Fibroblast of the conjunctiva (primary cell): ENCODE measurements at places on chromosomes 6 and 20.
A peak's percentile ranks its signal among the peaks of the same experiment; 100 is the strongest.

GRCh38 chr6:149895048-149895590 is 2.8 kb downstream of the RAET1E start:
- peak; percentile 81 for DNase-seq

DNA sequence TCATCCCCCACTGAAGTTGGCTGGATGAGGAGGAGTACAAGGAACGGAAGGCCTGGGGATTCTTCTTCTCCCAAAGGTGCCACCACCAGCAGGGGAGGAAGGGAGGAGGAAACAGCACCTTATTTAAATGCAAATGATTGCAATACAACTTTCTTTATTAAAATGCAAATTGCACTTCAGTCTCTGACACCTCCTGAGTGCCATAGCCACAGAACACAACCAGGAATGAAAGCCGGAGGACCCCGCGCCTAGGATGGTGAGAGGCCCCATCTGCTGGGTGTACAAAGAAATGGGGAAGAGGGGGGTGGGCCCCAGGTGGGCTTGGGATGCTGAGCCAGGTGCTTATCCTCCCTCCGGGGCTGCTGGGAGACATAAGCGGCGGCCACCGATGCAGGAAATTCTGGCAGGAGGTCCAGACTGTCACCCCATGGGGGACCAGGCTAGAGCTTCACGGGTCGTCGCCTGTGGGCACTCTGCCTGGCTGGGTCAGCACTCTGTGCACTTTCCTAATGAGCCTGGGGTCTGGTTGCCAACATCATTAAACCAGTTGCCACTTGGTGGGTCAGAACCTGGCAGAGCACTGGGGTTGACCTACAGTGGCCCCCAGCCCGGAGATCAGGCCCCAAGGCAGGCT is 154.2 kb upstream of the MLN start:
- no peak for DNase-seq

- no peak for DNase-seq
Observed at GRCh38 chr6:37182736-37183590, 13.0 kb downstream of the PIM1 start.

GRCh38 chr20:44858606-44859360 is 26.7 kb upstream of the YWHAB start:
- no peak for DNase-seq

- DNase-seq = no peak
Observed at GRCh38 chr20:2698912-2699311, 6.3 kb downstream of the EBF4 start.

- no peak for DNase-seq
Observed at GRCh38 chr6:88695937-88696336, 267.5 kb downstream of the RNGTT start.

GRCh38 chr6:74764486-74764885 is 441.4 kb downstream of the COL12A1 start:
- DNase-seq = no peak

GRCh38 chr6:143233554-143234285 is 173.0 kb downstream of the AIG1 start:
- no peak for DNase-seq

DNA sequence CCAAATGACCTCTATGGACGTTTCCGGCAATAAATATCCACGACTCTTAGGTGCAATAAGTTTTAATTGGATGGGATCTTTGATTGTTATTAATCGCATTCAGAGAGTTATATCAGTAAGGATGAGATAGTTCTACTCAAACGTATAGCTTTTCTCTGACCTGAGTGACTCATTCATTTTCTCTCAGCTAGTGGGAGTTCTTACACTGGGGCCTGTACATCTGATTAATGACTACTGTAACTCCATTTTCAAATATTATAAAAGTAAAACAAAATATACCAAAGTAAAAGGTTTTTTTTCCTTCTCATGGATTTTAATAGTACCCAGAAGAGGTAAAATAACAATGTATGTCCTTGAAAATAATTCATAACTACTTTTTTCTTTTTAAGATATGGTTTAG is 41.1 kb upstream of the SAMD5 start:
- no peak for DNase-seq

GRCh38 chr6:124995645-124996325 is 33.5 kb downstream of the RNF217 start:
- DNase-seq = no peak

DNA sequence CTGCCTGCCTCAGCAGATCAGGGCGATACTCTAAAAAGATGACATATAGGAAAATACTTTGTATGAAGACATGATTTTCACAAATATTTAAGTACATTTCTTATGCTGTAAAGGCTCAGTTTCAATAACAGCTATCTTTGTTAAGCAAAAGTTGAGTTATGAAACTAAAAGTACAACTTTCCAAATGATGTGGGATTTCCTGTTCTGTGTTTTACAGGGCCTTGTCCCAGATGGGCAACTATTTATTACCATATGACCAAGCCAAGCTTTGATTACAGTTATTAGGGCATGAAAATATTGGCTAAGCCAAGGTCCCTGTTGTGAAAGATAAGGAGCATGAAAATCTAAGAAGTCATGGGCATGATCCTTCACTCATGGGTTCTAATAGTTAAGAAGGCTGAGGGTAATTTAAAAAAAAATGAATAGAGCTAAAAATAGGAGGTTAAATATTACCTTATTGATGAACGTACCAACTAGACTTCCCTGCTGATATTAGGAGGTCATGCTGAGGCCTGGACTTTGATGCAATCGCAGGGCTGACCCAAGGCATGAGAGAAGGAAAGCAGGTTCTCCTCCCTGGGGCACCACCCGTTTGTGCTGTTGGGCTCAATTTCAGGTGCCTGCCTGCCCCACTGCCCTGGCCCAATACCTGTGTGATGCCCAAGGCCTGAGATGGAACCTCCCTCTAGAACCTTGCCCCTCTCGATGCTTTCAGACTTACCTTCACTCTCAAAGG is 294.4 kb upstream of the PRDM1 start:
- no peak for DNase-seq

GRCh38 chr6:77464495-77464867 is 1.2 kb upstream of the HTR1B start:
- no peak for DNase-seq

DNA sequence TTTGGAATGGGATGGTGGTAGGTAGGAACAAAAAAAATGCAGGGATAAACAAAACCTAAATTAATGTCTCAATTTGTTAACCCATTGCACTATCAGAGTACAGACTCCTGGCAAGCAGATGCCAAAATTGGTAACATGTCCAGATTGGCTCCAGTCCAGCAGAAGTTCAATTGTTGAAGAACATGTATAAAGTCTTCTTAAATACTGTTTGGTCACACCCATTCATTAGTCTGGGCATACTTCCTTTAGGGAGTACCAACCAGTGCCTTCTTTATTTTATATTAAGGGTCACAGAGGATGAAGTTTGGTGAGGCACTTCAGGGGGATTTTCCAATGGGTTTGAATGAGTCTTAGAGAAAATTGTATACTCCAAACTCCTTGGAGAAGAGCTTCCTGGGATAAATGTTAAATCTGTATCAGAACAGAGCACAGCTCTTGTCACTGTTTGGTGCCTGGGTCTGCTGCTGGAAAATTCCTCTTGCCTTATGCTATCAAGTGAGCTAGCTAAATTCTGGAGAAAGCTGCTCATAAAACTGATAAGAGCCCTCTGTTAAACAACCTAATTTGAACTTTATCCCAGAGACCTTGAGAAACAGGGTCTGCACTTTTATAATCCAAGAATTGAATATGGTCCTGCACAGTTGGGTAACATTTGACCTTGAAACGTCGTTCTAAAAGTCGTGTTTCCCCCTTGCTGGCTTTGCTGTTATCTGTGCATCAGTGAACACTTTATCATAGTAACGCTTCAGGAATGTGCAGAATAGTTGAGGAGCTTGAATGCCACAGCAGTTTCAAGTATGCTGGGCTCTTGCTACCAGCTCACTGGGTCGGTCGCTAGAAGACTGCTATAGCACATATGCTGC is 334.1 kb upstream of the CITED2 start:
- DNase-seq = peak; percentile 67

GRCh38 chr20:42295592-42295991 is 677.4 kb upstream of the CHD6 start:
- DNase-seq = no peak

DNA sequence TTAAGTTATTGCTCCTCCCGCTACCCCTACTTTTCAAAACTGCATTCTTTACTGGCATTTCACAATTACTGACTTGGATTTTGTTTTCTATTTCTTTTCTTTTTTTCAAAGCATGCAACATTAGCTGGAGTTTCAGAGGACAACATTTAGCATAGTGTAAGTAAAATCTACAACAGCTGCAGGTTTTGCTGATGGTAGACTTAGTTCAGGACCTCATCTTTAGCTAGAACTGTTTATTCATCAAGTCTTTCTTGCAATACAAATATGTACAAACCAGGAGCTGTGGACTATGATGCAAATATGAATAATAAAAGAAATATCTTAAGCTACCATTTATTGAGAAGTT is 728 bp upstream of the CEP162 start:
- no peak for DNase-seq

DNA sequence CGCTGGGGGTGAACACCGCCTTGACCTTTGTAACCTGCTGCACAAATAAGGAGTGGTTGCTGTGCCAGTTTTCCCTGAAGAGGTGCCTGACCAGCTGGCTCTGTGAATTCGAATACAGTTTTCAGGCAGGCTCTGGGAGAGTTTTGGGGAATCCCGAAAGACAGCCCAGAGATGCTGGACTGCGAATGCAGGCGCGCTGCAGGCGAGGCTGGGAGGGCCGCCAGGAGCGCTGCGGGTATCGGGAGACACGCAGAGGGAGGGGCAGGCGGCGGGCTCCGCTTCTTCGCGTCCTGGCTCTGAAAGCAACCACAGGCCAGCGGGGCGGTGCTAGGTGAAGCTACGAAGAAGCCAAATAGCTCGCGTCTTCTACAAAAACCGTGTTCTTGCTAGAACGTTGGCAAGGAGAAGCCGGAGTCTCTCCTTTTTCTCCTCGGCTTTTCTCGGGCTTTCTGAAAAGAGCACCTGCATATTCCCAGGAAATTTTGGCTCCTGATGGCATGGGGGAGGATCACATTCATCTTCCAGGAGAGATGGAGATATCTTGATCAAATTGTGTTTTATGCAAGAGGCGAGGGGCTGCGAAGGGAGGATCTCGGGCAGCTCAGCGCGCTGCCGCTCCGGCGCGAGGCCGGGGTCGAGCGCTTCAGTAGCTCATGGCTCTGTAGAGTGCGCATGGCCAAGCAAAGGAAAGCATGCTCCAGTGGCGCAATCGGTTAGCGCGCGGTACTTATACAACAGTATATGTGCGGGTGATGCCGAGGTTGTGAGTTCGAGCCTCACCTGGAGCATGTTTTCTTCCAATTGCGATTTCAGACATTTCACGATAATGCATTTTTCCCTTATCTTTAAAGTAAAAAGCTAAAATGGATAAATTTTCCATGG is 158.1 kb upstream of the ZNF184 start:
- peak; percentile 54 for DNase-seq

DNA sequence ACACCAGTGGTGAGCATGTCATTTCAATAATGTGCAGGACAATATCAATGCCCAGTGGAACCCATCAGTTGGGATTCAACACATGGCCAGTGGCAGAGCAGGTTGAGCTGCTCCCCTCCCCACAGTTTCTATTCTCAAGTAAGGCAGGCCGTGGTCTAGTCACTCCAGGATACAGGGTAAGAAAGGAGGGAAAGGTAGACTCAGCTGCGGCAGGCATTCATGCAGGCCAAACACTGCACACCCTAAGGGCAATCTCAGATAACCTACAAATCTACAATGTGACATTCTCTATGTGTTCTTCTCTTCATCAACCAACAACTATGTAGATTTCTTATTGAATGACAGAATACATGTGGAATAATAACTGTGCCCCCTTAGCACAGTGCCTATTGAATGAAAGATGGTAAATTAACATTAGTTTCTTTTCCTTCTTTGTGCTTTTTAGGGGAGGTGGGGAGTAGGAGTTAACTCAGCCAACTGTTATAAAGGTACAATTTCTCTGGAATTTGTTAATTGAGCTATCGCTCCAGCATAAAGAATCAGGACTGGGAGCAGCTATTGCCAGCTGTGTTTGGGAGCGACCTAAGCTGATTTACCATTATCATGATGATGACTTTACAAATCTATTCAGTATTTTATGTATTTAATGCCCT is 89.7 kb downstream of the FAM50B start:
- DNase-seq = no peak

DNA sequence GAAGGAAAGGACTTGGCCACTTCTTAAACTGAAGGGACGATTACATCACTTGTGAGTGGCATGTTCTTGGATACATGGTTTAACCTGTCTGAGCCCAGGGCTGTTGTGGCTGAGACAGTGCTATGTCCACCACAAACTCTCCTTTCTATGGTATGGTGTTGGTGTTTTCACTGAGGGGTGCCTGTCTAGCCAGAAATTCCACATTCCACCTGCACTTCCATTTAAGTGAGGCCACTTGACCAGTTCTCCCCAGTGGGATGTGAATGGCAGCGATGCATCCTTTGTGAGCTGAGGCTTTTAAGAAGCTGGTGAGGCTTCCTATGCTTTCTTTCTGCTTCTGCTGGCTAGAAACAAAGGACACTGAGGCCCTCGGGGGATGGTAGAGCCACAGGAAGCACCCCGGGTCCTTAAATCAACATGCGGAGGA is 151.4 kb upstream of the CHD6 start:
- DNase-seq = no peak

DNA sequence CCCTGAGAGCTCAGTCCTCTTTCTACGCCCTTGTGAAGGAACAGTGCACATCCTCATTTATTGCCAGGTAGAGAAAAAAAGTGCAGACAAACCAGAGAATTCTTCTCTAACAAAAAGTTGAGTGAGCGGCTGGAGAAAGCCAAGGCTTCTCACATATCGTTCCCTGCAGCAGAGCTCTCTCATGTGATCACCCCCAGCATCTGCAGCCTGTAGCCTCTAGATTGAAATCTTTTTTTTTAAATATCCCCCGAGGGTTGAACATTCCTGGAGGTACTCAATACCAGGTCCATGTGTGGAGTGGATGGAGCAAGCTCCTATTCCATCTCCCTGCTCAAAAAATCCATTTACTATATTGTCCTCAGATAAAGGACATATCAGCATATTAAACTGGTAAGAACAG is 22.9 kb upstream of the ZNF133 start:
- no peak for DNase-seq

- no peak for DNase-seq
Observed at GRCh38 chr6:34334796-34335416, 57.6 kb downstream of the NUDT3 start.
